ENCODE measurements at places on chromosomes 4 and X.
A peak's percentile ranks its signal among the peaks of the same experiment; 100 is the strongest.

GRCh38 chrX:135463937-135464336 lies 42.2 kb downstream of the SMIM10L2A start:
- no peak for DNase-seq

DNA sequence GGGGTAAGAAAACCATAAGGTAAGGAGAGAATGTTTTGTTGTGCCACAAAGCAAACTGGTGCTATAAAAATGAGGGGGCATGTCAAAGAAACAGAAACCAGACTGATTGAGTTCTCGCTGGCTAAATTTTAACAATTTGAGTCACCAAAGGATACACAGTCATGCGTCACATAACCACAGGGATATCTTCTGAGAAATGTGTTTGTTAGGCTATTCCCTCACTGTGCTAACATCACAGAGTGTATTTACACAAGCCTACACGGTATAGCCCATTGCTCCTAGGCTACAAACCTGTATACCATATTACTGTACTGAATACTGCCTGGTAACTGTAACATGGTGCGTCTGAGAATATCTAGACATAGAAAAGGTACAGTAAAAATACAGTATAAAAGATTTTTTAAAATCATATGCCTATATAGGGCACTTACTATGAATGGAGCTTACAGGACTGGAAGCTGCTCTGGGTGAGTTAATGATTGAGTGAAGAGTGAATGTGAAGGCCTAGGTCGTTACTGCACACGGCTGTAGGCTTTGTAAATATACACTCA lies 50.1 kb downstream of the FBXW7 start:
- DNase-seq: peak; percentile 51

- DNase-seq: no peak
These were observed 83.6 kb downstream of the MXRA5 start for GRCh38 chrX:3262901-3263300.

DNA sequence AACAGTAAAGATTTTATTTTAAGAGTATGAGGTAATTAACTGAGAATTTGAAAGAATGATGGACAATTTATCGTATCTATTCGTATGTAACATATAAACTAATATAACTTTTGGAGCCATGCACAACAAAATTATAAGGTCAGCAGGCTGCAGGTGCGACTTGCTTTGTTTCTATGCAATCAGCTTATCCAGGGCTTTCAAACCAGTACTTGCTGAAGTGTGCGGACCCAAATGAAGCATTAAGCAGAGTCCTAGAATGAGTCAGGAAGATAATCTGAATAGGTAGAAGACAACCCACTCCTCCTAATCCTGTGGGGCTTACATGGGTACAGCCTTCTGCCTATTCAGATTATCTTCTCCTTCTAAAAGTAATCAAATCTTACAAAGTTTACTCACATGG lies 2.1 kb downstream of the NSD2 start:
- no peak for DNase-seq

- no peak for DNase-seq
These were observed 50.3 kb downstream of the NSUN7 start for GRCh38 chr4:40800064-40800463.

- no peak for DNase-seq
These were observed 35.0 kb upstream of the HS3ST1 start for GRCh38 chr4:11463707-11464106.

DNA sequence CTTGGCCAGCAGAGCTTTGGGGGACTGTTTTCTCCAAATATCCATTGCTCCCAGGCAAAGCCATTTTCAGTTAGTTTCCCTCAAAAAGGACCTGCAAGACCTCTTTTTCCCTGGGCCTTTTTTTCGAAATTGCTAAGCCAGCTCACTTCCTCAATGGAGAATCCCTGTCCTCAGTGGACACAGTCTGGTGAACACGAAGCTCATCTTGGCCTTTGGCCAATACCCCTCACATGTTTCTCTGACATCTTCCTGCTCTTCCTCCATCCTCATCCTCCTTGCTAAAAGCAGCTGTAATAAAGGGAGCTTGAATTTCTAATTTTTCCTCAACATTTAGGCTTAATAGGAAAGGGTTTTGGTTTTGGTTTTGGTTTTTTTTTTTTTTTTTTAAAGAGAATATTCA lies 17.6 kb upstream of the PRPS1 start:
- DNase-seq: no peak

- no peak for DNase-seq
These were observed 13.0 kb downstream of the SMARCA1 start for GRCh38 chrX:129510331-129510730.

GRCh38 chr4:98802770-98803198 lies 126.1 kb downstream of the EIF4E start:
- DNase-seq: no peak

DNA sequence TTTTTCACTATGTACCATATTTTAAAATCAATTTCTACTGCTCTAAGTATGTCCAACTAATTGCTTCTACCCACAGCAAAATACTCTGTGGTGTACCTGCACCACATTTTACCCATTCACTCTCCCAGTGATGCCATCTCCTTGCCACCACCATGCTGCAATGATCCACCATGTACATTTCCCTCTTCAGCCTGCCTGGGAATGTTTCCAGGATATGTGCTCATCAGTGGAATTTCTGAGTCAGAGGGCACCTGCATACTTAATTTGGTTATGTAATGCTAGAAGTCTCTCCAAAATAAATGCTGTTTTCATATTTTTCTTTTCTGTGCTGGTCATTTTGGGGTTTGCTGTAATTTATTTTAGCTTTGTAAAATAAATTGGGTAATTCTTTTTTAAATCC lies 33.2 kb upstream of the OCIAD2 start:
- no peak for DNase-seq

DNA sequence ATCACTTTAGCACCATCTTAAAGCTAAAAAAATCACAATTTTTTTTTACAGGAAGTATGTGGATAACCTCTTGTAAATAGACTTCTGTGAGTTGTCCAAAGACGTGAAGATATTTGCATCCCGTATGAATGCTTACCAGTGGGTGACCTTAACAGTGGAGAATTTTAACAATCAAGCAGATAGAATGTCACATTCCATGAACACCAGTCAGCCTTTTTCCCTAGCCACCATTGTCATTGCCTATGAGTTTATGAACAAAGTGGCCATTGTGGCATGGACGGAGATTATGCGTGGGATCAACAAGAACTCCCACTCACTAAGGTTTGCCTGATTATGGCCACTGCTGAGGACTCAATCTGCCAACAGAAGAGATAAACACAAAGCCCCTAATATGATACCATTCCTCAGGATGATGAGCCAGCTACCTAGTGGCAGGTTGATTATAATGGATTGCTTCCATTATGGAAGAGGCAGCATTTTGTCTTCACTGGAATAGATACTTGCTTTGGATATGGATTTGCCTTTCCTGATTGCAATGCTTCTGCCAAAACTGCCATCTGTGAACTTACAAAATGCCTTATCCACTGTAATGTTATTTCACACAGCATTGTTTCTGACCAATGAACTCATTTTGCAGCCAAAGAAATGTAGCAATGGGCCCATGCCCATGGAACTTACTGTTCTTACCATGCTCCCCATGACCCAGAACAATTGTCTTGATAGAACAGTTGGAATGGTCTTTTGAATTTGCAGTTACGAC lies 830.9 kb upstream of the NDST4 start:
- no peak for DNase-seq

GRCh38 chr4:11264841-11265240 lies 163.9 kb downstream of the HS3ST1 start:
- no peak for DNase-seq

GRCh38 chrX:148610328-148610698 lies 109.9 kb downstream of the AFF2 start:
- no peak for DNase-seq

GRCh38 chr4:177952723-177953122 lies 510.5 kb upstream of the AGA start:
- DNase-seq: no peak

GRCh38 chr4:110631584-110632505 lies 9.0 kb upstream of the PITX2 start:
- DNase-seq: peak; percentile 42

DNA sequence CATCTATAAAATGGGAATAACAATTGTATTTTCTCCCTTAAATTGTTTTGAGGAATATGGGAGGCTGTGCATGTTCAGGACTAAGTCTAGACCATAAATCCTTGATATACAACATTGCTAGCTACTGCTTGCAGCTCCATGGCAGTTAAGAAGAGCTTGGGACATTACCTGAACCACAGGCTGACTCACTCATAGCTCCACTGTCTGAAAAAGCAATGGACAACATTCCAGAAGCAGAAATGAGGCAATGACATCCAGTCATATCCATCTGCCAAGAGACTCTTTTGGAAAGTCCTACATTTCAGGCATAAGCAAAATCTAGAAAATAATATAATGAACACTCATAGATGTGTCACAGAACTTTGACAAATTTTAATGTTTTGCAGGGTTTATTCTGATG lies 167.3 kb upstream of the LEF1 start:
- no peak for DNase-seq

DNA sequence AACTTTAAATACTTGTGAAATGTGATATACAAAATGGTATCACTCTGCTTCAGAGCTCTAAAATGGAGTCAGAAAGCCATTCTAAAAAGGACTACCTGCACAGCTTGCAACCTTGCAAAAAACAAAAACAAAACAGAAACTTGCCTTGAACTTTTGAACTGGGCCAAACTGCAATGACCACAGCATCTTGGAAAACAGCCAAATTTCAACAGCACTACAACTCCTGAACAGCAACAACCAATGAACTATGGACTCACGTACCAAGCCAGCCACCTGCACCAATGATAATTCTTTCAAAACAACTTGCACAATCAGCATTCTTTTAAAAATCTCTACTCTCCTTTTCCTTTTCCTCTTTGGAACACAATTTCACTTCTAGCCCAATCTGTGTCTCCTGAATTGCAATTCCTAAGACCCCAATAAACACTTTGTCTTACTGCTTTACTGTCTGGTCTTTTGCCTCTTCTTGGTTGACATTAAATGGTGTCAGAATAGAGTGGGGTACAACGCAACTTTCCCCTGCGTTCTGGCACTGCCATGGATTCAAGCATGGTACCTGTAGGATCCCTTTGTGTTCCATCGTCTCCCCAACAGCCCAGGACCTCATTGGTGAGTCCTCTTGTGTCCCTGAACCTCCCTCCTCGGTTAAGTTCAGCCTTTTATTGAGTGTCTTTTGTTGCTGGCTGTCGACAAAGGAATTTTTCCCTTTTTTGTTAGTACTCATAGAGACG lies 35.7 kb upstream of the FMR1 start:
- DNase-seq: no peak

DNA sequence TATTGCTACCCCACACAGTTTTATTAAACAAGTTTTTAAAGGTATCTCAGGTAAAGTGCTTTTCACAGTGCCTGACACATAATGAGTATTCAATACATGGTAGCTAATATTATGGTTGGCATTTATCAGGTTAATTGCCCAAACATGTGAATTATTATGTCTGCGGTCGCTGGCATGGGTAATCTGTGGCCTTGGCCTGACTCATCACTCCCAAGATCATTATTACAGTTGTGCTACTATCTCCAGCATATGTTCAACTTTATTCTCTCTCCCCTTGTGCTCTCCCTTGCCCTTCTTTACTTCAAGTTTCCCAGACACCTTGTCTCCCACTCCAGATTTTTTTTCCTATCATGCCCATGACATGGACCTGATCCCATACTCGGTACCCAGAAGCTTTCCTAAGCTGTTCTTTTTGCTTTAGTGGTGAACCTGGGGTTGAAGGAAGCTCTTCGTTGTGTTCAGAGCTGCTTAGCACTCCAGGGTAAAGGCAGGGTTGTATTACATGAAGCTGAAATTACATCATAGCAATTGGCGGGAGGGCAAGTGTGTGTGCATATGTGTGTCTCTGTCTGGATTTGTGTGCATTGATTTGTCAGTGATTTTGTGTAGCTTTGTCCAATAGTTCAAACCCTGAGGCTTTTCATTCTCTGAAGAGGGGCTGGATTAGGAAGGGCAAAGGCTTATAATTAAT lies 176.5 kb upstream of the NRK start:
- DNase-seq: no peak

DNA sequence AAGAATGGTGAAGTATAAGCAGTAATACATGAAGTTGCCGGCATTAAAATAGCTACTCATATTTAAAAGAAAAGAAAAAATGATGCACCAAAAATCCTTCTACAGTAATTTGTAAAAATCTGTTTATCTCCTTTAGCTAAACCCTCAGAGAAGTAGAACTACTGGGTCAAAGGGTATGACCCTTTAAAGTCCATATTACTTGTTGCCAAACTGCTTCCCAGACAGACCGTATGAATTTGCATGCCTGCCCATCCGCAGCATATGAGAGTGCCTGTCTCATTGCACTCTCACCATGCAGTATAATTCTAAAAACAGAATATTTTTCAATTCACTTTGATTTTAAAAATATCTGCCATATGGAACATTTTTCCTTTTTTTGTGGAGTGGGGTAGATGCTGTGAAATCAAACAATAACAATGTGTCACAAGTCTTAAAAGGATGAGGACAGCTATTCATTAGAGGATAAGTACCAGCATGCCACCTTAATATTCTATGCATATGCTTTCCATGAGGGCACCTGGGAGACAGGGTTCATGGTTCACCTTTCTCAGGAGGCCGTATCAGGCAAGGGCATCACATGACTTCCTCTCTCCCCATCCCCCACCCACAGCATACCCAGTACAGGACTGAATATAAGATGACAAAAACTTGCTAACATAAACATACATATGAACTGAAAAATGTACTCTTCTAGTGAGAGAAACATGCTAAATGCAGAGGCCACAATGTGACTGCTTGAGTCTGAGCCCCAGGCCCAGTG lies 17.8 kb downstream of the ZDHHC9 start:
- DNase-seq: peak; percentile 31

- no peak for DNase-seq
These were observed 20.4 kb upstream of the TMEM154 start for GRCh38 chr4:152700151-152700550.

DNA sequence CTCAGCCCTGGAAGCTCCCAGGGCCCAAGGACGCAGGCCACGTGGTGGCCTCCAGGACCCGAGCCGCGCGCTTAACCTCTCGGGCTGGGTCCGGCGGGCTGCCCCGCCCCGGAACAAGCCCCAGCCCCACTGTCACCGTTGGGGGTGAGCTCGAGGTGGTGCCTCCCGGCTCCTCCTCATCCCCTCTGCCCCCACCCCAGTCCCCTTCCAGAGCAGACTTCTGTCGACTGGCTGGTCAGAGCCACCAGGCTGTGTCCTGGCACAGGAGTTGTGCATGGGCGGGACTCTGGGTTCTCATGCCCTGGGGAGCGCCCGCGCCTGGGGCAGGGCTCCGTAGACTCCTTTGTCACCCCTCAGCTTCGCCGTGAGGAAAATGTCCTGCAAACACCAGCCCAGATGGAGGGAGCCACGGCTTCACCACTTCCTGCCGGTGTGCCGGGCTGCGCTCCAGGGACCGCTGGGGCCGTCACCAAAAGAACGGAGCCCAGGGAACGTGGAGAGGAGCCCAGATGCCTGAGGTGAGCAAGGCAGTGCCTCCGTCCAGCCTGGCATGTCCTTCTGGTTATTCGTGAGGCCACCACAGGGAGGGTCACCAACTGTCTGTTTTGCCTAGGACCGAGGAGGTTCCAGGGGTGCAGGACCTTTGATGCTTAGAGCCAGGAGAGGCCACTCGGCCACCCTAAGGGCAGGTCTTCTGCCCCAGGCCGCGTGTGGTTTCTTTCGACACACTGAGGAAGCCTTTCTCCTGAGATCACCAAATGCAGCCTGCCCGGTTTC lies 7.1 kb upstream of the RGS12 start:
- DNase-seq: no peak
